GM12891 (cell line): ENCODE measurements at places on chromosomes 6 and 20.

- DNase-seq = no peak
Observed at GRCh38 chr6:26126394-26127235, 39.4 kb downstream of the HFE start.

GRCh38 chr6:117143647-117144046 is 121.7 kb upstream of the VGLL2 start:
- no peak for DNase-seq

- DNase-seq = no peak
Observed at GRCh38 chr6:43763812-43764522, 6.0 kb upstream of the VEGFA start.

DNA sequence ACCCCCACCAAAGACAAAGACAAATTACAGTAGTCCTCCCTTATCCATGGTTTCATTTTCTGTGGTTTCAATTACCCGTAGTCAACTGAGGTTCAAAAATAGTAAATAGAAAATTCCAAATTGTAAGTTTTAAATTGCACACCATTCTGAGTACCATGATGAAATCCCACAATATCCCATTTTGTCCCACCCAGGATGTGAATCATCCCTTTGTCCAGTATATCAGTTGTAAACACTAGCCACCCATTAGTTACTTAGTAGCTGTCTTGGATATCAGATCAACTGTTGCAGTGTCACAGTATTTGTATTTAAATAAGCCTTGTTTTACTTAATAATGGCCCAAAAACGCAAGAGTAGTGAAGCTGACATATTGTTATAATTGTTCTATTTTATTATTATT is 364.0 kb upstream of the ARID1B start:
- DNase-seq = no peak

GRCh38 chr6:17504005-17504404 is 96.1 kb upstream of the FAM8A1 start:
- DNase-seq = no peak

- DNase-seq = no peak
Observed at GRCh38 chr20:1240549-1240948, 14.7 kb downstream of the RAD21L1 start.

DNA sequence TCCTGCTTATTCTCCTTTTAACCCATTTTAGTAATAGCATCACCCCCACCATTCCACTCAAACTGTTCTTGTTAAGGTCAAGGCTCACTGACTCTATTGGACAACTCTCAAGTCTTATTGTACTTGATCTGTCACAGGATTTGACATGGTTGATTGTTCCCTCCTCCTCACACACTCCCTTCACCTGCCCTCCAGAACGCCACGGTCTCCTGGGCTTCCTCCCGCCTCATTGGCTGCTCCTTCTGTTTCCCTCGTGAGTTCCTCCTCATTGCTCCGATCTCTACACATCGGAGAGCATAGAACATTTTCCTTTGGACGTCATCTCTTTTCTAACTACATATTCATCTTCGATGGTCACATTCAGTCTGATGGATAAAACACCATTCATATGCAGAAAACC is 55.1 kb downstream of the STMND1 start:
- no peak for DNase-seq

- DNase-seq = no peak
Observed at GRCh38 chr6:167946007-167946406, 51.5 kb upstream of the KIF25 start.

DNA sequence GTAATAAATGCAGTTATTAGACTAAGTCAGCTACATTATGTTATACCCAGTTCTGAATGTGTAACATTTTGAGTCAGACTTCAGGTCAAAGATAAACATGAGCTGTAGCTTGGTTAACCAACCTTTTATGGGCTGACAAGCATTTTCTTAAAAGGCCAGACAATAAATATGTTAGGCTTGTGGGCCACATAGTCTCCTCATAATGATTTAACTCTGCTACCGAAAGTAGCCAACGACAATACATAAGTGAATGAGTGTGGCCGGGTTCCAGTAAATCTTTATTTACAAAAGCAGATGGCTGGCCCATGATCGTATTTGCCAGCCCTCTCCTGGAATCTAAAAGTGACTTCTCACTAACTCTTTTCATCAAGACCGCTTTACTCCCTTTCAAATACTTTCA is 49.9 kb downstream of the ATG5 start:
- DNase-seq = no peak

GRCh38 chr20:20448881-20449280 is 81.0 kb downstream of the INSM1 start:
- no peak for DNase-seq

DNA sequence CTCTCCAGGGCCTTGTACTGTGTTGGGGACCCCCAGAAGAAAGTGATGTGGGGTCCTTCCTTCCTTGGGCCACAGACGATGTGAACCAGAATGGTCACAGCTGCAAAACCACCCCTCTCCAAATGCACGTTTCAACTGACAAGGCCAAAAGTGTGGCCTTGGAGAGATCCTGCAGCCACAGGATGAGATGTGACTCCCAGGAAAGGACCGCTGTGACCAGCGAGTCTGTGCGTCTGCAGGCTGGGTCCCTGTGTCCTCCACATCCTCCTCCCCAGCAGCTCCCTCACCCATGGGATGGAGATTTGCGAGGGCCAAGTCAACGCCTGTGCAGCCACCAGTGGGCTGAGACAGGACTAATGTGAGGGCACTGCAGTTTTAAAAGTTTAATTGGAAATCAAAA is 247.0 kb downstream of the ERMARD start:
- no peak for DNase-seq

- no peak for DNase-seq
Observed at GRCh38 chr20:38429301-38429700, 5.8 kb downstream of the SNHG17 start.

DNA sequence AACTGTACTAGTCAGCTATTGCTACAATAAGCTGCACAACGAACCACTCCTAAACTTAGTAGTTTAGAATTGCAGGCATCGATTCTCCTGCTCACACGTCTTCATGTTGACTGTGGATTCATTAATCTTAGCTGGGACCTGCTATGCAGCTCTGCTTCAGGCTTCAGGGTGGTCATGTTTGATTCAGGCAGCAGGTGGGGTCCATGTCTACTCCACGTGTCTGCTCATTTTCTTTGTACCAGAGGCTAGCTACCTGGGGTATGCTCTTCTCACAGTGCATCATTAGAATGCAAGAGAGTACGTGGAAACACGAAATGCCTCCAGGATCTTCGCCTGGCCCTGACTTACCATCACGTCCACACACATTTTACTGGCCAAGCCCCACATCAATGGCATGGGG is 64.5 kb upstream of the RIN2 start:
- no peak for DNase-seq

DNA sequence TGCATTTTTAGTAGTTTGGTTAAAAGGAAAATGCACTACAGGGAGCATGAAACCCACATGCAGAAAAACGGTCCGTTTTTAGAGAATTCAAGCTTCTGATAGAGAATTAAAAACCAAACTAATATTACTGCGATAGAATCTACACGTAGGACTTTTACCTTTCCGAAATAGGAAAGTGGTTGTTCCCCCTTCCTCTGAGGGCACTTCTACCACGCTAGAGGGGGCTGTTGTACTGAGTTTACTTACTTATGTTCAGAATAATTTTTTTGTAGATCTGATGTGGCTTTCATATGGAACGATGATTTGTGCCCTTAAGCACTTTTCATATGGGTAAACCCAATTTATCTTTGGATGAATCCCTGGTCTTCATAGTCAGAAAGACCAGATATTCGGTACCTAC is 264.3 kb upstream of the PLN start:
- DNase-seq = no peak

DNA sequence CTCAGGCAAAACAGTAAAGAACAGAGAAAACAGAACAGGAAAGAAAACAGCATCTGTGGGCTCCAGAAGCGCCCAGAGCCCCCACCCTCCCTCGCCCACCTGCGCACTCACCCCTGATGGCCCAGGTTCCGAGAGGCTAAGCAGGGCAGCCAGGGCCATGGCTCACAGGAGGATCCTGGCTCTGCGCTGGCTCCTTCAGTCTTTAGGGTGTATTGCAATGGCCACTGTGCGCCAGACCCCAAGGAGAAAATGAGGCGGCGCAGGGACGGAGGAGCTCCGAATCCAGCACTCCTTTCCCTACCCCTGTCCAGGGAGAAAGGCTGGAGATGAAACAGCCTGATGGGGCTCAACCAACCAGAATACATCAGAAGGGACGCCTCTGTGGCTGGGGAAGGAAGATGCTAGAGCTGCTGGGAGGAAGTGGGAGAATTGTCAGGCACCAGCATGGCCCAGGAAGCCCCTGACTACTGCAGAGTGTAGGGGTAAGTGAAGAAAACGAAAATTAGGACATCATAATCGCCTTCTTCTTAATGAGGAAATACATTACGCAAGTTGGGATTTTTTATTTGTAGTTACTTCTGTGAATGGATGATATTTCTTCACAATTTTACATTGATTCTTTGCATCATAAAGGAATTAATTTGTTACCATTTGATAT is 49.0 kb downstream of the COL11A2 start:
- no peak for DNase-seq

DNA sequence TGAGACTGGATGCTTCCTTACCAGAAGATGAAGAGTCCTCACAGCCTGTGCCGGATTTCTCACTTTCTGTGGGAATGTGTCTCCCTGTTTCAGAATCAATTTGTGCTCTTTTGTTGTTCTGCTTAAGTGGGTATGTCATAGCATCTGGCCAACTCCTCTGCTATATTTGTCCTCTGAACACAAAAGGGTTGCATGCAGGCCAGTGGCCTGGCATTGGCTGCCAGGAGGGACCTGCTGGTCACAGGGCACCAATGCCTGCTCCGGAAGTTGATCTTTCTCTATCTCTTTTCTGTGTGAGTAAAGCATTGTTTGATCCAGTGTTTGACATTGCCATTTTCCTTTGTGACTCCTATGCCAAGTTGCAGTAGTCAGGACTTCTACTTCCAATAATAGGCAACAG is 47.8 kb downstream of the JARID2 start:
- DNase-seq = no peak

DNA sequence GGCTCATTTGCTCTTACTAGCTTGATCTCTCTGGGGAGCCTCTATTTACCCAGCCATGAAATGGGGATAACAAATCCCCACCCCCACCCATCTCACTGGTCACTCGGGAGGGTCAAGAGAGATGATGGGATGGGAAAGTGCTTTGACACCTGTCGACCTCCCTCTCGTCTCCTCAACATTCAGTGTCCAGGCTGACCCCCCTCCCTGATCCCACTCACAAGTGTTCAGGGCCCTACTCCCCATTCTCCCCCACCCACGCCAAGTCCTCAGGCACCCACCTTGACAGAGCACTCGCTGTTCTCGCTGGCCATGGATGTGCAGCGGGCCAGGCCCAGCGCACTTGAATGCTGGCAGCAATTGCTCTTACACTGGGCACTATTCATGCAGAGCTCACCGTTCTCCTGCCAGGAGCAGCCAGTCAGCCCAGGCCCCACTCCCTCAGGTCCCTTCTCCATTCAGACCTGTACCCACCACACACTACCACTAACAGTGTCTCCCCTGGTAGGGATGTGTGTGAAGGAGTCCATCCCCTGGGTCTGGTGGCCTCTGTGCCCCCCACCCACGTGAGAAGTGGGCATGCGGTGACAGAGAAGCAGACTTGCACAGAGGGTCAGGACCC is 1.6 kb downstream of the CLPS start:
- DNase-seq = no peak

DNA sequence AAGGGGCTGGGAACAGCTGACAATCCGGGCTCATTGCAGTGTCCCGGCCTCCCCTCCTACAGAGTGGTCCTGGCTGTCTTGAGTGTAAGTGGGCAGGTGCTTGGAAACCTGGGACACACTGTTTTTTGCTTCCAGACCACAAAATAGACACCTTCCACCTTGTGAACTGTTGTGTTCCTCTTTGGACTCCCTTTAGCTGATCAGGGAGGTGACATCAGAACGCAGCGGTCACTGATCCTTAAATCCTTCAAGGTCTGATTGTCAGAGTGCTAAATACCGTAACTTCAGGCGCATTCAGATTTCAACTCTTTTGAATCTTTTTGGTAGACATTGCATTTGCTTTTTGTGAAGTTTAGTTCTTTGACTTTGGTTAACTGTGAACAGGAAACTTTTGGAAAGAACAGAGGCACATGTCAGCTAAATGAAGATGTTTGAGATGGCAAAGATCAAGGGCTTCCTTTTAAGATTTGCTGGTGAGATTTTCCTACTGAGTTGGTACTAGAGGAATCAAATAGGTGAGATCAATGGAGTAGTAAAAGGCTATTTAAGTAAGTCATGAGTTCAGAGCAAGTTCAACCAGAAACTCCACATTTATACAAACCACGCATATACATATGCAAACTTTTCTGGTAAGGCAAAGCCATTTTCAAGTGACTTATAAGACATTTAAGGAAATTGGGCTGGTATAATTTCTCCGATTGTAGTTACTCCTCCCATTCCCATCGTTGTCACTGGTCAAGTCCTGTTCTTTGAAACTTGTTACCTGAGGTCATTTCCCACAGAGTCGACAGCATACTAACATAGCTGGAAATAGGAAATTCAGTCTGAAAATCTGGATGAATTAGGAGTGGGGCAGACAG is 6.3 kb downstream of the PPP1R3G start:
- no peak for DNase-seq

- DNase-seq = no peak
Observed at GRCh38 chr6:131998255-131998982, 47.2 kb upstream of the CCN2 start.

DNA sequence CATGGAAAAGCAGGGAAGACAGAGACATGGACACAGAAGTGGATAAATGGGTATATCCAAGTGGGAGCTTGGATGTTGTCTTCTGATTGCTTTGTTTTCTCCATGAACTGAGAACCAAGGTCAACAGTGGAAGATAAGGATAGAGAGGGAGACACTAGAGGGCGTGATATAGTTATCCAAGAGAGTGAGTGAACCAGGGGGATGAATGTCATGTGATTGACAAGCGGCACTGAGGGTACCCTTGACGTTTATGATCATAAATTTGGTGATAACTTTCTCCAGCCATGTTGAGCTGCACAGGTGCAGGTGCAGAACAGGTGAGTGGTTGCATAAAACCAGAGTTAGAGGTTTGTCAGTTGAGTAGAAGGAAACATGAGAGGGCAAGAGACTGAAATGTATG is 20.7 kb downstream of the EBF4 start:
- no peak for DNase-seq

- no peak for DNase-seq
Observed at GRCh38 chr6:158711264-158711663, 61.4 kb downstream of the SYTL3 start.

GRCh38 chr6:166003569-166003968 is 164.1 kb downstream of the TBXT start:
- no peak for DNase-seq

- no peak for DNase-seq
Observed at GRCh38 chr20:63913768-63914167, 18.8 kb downstream of the DNAJC5 start.

DNA sequence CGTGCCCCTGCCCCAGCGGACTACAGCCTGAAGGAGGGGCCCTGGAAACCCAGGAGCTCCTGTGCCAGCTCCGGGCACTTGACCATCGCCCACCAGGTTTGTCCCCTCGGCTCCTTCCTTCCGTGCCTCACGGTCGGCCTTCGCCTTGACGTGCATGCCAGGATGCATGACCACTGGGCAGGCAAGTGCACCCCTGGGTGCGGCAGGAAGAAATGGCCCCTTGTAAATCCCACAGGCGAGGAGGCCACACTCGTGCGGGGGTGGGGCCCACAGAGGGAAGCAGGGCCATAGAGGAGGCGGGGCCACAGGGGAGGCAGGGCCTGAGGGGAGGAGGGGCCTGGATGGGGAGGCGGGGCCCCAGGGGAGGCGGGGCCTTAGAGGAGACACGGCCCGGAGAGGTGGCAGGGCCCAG is 81.7 kb downstream of the YTHDF1 start:
- DNase-seq = no peak

- no peak for DNase-seq
Observed at GRCh38 chr6:125821825-125822281, 31.1 kb downstream of the NCOA7 start.

- DNase-seq = no peak
Observed at GRCh38 chr6:131492932-131493573, 80.0 kb upstream of the ARG1 start.

GRCh38 chr6:151149793-151150192 is 90.0 kb upstream of the AKAP12 start:
- DNase-seq = no peak
